ENCODE measurements at places on chromosomes 13 and 19.

- no peak for DNase-seq
These were observed 956 bp upstream of the KLK4 start for GRCh38 chr19:50912102-50912599.

DNA sequence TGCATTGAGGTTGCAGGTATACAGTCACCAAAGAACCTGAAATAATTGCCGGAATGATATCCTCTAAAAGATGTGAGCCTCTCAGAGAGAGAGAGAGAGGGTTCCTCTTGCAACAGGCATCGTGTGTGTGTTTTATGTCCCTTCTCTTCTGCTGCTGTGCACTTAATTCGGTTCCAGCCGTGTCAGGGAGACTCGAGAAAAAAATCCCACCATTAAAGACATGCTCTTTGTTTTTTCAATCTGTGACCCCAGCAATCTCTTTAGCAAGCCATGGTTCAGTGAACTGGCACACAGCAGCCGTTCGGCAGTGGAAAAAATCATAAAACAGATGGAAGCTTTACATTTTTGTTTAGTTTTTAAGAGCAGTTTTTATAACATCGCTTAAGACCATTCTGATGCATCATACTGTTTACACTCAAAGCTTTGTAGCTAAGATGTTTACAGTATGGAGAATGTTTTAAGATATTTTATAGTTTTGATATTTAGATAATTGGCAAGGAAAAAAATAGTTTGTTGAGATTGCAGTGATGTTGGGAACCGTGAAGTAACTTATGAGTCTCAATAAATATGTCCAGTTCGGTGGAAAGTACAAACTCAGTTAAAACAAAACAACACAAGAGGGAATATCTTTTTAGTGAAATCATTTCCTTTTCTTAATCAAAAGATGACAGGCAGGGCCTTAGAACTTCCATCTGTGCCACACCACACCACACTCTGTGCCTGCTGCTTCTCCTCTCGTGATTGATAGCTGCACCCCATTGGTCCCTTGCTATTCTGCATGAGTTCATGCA lies 31.2 kb upstream of the ZNF536 start:
- DNase-seq = no peak

DNA sequence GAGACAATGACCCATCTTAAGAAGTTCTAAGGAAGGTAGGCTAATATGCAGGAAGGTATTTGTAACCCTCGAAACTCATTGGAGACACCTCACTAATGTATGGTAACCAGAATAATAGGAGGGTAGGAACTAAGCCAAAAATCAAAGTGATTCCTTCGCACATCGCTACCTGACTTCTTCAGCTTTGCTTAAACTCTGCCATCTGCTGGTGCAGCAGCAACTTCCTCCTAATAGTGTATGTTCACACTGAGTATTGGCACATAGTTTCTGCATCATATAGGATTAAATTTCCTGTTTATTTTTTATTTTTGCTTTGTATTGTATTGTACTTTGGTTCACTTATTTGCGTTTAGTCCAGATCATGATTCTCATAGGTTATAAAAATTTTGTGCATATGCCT lies 676.2 kb downstream of the GPC5 start:
- DNase-seq = peak; percentile 56

GRCh38 chr13:61463024-61463423 lies 47.4 kb upstream of the PCDH20 start:
- DNase-seq = no peak

GRCh38 chr19:47035127-47036096 lies 13.0 kb downstream of the TMEM160 start:
- DNase-seq = peak; percentile 96

GRCh38 chr13:113845723-113846635 lies 17.9 kb downstream of the GAS6 start:
- peak; percentile 9 for DNase-seq

- no peak for DNase-seq
These were observed 76.8 kb upstream of the PCDH8 start for GRCh38 chr13:52925251-52925650.

- no peak for DNase-seq
These were observed 304.5 kb downstream of the KCNRG start for GRCh38 chr13:50319635-50320255.

- no peak for DNase-seq
These were observed 243.5 kb downstream of the SUCLA2 start for GRCh38 chr13:47757466-47758080.
